Stimulated activated CD4-positive, alpha-beta T cell treated with anti-CD3 and anti-CD28 coated beads, Interleukin-1b, Interleukin-23, amount 100 ng/mL, for 24 hours (primary cell): ENCODE measurements at places on chromosomes 7 and 10.
A peak's percentile ranks its signal among the peaks of the same experiment; 100 is the strongest.

DNA sequence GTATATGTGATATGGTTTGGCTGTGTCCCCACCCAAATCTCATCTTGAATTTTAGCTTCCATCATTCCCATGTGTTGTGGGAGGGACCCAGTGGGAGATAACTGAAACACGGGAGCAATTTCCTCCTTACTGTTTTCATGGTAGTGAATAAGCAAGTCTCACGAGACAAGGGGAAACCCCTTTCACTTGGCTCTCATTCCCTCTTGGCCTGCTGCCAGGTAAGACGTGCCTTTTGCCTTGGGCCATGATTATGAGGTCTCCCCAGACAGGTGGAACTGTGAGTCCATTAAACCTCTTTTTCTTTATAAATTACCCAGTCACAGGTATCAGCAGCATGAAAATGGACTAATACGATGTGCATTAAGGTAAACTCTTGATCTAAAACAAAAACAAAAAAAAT is 357.1 kb upstream of the AOAH start:
- peak; percentile 10 for DNase-seq

DNA sequence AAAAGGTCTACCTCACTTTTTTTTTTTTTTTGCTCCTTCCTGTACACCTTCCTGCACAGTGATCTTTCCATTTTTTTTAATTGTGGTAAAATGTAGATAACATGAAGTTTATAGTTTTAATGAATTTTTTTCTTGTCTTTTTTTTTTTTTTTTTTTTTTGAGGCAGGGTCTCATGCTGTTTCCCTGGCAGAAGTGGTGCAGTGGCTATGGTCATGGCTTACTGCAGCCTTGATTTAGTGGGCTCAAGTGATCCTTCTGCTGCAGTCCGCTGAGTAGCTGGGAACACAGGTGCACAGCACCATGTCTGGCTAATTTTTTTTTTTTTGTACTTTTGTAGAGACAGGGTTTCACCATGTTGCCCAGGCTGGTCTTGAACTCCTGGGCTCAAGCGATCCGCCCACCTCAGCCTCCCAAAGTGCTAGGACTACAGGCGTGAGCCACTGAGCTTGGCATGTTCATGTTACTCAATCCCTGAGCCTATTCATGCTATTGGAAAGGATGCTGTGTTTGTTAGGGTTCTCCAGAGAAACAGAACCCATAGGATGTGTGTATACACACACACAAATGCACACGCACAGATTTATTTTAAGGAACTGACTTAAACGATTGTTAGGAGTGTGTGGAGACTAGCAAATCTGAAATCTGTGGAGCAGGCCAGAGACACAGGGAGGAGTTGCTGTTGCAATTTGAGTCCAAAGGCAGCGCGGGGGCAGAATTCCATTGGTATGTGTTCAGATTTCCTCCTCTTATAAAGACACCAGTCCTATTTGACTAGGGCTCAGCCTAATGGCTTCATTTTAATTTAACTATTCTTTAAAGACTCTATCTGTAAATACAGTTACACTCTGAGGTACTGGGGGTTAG is 29.1 kb downstream of the GALNT11 start:
- no peak for DNase-seq

GRCh38 chr7:148264933-148265557 is 325.5 kb upstream of the C7orf33 start:
- no peak for DNase-seq

DNA sequence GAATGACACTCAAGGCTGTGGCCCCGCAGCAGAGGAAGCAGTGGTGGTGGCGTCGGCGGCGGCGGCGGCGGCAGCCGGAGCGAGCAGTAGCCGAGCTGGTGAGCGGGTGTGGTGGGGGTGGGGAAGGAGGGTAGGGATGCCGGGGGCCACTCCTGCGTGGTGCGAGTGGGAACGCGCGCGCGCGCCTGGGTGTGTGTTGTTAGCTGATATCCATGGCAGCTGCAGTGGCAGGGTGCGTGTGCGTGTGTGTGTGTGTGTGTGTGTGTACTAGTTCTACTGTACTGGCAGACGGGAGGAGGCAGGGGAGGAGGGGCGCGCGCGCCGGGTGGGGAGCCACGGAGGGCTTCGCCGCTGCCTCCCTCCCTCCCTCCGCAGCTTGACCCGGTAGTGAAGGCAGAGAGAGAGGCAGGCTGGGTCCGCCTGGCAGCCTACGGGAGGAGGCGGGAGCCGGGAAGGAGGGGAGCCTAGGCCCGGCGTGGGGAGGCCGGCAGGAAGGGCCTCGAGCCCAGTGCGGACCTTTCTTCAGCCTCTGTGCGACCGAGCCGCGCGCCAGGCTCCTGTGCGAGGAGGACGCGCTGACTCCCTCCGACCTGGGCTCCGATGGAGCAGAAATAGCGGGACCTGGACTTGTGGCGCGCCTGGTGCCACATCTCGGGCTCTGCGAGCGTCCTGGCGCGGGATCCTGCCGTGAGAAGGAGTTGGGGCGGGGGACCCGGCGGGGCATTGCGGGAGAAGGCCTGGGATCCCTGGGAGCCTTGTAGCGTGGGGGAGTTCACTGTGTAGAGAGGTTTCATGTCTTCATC is at the start of gene MAGI2:
TSS of gene MAGI2 (minus strand) at position 110 of the 803 bp plus-strand sequence. CDS start 347 bp downstream, outside the sequence.
- no peak for DNase-seq

- DNase-seq: no peak
Measured at GRCh38 chr7:141838581-141838980, 2.7 kb downstream of the PRSS37 start.

GRCh38 chr10:126422567-126422966 is 34.3 kb upstream of the ADAM12 start:
- DNase-seq: no peak

GRCh38 chr10:29229258-29229705 is 59.6 kb upstream of the LYZL1 start:
- no peak for DNase-seq

GRCh38 chr10:129695671-129696070 is 228.6 kb downstream of the MGMT start:
- no peak for DNase-seq

DNA sequence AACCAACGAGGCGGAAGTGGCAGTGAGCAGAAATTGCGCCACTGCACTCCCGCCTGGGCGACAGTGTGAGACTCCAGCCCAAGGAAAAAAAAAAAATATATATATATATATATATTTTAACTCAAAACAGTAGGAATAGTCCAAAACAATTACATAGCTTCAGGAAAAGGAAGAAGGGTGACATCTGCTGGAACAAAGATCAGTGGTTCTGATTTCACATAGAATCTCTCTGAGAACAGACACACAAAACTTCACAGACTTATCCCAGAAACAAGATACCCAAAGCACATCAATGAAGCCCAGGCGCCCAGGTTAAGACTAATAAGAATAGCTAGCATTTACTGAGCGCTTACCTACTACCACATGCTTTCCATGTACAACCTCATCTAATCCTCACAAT is 45.0 kb downstream of the DNMBP start:
- DNase-seq: no peak

- DNase-seq: no peak
Measured at GRCh38 chr10:58243269-58243668, 24.4 kb downstream of the IPMK start.

- DNase-seq: no peak
Measured at GRCh38 chr7:1141651-1142050, 18.3 kb downstream of the ZFAND2A start.

DNA sequence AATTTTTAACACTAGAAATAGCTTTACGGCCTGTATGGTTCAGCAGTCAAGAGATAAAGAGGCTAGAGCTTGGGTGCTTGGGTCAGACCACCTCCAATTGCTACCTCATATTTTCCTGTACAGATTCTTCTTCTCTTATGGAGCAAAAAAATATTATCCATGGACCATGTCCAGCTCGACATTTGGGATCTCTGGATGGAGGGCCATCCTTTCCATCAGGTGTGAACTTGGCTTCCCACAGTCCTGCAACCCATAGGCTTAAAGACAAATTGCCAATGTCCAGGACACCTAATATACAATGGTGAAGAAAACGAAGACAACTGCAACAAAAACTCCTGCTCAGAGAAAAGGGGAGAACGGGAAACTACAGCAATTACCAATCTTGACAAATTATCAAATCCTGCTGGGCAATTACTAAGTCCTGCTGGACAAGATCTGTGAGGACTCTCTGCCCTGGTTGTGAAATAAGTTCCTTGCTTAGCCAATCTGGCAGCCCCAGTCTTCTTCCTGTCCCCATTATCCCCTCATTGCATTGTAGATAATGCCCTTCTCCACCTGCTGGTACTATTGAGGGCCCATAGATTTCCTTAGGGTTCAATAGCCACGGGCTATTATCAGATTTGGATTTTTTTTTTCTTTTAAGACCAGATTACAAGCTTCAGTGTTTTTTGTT is 42.0 kb upstream of the BRAF start:
- DNase-seq: no peak

- no peak for DNase-seq
Measured at GRCh38 chr7:5442757-5443305, 19.2 kb upstream of the TNRC18 start.

- DNase-seq: no peak
Measured at GRCh38 chr7:17462131-17462631, 163.7 kb downstream of the AHR start.

DNA sequence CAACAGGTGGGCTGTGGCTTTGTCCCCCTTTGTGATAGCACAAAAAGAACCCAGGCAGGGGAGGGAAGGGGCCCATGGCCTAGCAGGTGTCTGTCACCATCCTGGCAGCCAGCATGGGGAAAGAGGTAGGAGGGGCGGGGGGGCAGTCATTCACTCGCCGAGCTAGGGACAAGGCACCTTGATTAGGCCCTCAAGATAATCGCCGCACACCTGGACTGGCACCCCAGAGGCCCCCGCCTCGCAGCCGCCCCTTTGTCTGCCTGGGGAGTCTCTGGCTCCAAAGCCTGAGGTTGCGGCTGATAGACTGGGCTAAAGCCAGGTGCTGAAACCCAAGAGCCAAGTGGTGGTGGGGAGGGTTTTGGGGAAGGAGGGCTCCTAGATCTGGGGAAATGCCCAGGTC is 151.2 kb upstream of the PCBD1 start:
- DNase-seq: no peak

DNA sequence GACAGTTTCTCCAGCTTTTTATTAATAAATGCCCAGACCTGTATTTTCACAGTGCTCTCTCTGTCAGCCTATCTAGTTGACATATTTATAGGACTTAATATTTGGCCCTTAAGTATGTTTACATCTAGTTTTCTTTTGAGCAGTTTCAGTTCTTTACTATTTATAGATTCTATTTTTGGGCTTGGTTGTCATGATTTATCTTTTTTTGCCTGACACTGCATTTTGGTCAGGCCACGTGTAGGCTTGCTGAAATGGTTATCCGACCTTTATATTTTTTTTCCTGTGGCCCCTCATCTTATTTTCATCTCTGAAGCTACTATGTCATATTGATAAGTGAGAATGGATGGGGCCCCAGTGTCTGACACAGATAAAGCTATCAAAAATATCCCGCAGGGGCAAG is 515.4 kb upstream of the FZD8 start:
- no peak for DNase-seq

DNA sequence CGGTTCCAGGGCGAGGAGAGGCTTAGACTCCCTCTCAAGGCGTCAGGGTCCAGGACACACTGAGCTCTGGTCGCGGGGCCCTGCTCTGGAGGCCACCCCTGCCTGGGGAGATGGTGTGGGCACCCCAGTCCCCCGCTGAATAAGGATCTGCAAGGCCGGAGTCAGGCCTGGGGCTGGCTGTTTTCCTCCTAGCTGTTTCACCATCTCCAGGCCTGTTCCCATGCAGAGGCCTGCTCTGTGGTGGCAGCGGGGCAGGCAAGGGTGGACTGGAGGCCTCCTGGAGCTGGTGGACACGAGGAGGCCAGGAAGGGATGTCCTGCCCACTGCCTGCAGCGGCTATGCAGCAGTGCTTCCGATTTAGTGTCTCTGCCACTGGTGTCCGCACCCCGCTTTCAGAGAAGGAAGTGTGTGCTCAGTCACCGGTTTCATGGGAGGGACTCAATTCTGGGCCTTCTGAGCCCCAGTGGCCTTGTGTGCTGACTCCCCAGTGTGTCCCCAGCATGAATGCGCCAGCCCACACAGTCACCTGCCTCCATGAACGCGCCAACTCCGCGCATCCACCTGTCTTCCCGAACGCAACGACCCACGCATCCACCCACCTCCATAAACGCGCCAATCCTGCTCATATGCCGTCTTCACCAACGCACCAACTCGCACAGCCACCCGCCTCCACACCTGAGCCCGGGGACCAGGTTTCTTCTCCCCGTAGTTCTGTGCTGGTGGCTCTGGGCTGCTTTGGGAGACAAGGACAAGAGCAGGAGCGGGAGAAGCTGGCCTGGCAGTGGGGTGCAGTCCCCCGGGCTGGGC is 14.5 kb upstream of the GPR146 start:
- DNase-seq: no peak

GRCh38 chr10:3968727-3969126 is 183.7 kb upstream of the KLF6 start:
- no peak for DNase-seq

GRCh38 chr7:106400923-106401322 is 116.1 kb upstream of the NAMPT start:
- no peak for DNase-seq

GRCh38 chr10:131853610-131853964 is 47.2 kb upstream of the PPP2R2D start:
- DNase-seq: no peak

GRCh38 chr10:106440767-106441166 is 723.7 kb downstream of the SORCS1 start:
- DNase-seq: no peak
